ENCODE measurements at places on chromosomes 5 and 9.

- no peak for DNase-seq
Measured at GRCh38 chr9:88923653-88924288, 67.5 kb upstream of the S1PR3 start.

DNA sequence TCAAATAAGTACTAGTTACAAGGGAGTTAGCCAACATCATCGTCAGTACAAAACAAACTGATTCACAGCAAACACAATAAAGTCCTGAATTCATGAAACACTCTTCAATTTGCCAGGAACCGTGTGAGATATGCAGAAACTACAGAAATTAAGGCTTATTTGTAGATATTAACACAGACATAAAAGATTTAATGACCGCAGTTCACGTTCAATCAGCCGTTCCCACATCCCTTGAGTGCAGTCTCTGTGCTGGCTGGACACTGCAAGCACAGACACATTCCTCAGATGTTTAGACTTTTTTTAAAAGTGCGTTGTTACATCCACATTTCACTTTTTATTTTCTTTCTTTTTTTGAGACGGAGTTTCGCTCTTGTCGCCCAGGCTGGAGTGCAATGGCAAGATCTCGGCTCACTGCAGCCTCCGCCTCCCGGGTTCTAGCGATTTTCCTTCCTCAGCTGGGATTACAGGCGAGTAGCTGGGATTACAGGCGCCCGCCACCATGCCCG lies 566 bp upstream of the CEP78 start:
- peak; percentile 66 for DNase-seq

DNA sequence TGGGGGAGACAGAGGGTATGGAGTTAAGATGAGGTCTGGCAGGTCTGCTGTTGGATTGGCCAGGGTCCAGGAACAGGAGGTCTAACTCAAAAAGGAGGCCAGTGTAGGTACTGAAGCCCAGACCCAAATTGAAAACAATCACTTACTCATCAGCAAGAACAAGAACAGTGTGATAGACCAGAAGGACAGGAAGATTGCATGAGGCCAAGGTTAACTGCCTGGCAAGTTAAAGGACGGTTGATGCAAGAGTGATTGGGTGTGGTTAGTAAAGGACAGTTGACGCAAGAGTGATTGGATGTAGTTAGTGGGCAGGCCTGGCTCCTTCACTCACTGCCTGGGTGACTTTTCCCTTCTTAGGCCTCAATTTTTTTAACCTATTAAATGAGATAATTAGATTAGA lies 132.6 kb downstream of the PDZD2 start:
- DNase-seq: no peak

DNA sequence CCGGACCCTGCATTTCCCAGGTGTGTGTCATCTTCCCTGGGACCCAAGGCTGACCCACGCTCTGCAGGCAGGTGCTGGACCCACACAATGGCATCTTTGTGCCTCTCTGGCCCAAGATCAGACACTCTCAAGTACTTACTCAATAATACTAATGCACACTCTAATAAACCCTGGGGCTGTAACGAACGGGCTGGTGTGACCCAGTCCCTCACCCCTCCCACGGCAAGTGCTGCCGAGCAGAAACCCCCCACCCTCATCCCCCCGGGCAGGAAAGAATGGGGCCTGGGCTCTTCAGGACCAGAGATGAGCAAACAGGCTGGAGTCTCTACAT lies 1.1 kb upstream of the OBP2B start:
- DNase-seq: no peak

DNA sequence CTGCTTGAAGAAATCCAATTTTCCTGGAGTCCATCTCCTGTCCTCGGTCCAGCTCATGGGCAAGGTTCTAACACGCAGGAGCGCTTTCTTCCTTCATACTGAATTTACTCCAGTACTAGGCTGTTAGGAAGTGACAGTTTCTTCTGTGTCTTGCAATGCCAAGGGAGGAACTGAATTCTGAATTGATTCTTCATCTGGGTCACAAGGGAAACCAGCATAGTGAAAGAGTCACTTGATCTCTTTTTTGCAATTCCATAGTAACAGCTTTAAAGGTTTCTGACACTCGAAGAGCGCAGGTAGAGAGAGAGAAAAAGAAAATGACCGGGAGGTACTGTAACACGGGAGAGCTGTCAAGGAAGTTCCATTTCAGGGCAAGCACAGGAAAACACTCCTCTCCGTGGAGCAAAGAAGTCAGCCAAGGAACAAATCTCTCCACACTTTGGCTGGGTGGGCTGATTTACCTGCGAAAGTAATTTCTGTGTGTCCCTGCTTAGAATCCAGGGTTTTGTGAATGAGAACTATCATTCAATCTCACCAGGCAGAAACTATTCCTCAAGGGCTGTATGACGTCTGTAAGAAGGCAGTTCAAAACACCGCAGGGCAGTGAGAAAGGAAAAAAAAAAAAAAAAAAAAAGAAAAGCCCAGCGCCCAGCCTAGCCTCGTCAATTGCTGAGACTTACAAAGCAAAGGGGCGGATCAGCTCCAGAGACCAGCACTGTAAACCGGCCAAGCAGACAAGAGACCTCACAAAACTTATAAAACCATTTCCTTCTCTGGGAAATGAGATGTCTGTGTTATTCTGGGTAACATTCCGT lies 617.8 kb downstream of the PDE4D start:
- DNase-seq: peak; percentile 79

DNA sequence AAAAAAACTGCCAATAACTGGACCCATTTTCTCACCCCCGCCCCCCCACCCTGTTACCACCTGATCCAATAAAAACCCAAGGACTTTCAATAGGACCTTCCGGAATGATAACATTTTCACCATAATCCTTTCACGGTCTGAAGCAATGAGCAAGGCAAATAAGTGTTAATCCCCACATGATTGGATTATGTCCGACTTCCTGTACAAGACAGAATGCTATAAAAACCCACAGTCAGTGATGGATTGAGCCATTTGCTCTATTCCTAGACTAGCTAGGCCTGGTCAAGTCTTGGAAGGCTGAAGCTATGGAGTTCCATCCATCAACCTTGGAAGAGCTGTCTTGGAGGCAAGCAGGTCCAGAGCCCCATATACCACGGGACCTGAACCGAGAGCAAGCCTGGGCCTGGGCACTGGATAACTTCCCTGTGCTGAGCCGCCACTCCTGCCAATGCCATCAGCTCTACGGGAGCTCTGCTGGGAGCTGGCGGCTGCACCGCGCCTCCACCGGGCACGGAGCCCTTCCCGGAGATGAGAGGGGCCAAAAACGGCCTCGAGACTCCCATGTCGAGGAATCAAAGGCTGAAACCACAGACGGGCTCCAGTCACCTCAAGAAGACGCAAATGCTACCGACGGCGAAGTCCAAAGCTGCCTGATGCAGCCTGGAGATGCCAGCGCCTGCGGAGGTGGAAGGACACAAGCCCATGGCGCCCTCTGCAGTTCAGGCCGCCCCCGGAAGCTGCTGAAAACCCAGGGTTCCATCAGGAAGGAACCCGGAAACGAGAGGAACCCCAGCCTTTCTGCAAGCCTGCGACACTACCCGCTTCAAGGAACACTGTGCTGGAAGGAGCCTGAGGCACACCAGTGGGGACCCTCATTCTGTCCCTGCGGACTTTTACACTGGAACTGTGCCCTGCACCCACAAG lies 69.2 kb downstream of the ANXA2R start:
- no peak for DNase-seq

- no peak for DNase-seq
Measured at GRCh38 chr9:93048566-93049448, 9.7 kb upstream of the SUSD3 start.

GRCh38 chr5:74394528-74394915 lies 246.0 kb downstream of the ENC1 start:
- no peak for DNase-seq

- no peak for DNase-seq
Measured at GRCh38 chr9:3908731-3909130, 382.9 kb upstream of the RFX3 start.

- peak; percentile 85 for DNase-seq
Measured at GRCh38 chr9:89604729-89605464, at the start of gene GADD45G. Gene GADD45G, plus strand, starts transcription at chr9:89605012. Its CDS starts 110 bp downstream, at chr9:89605122.

- DNase-seq: peak; percentile 90
Measured at GRCh38 chr5:137619191-137619870, 116.6 kb downstream of the KLHL3 start.

DNA sequence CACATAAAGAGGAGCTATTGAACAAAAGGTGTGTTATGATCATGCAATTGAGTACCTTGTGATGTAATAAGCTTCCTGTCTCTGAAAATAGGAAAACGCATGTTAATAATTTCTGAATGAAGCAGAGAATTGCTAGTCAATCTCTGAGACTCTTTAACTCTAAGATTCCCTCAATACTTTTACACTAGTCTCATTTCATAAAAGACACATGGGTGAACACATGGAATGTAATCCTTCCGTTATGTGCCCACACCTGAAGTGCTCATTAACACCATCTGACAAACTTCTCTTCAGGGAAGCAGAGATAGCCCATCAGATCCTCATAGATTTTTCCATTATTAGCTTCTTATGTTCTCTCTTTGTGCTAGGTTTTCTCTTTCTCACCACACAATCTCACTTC lies 182.4 kb downstream of the TLR4 start:
- no peak for DNase-seq

- no peak for DNase-seq
Measured at GRCh38 chr5:116778032-116778431, 203.4 kb upstream of the SEMA6A start.

DNA sequence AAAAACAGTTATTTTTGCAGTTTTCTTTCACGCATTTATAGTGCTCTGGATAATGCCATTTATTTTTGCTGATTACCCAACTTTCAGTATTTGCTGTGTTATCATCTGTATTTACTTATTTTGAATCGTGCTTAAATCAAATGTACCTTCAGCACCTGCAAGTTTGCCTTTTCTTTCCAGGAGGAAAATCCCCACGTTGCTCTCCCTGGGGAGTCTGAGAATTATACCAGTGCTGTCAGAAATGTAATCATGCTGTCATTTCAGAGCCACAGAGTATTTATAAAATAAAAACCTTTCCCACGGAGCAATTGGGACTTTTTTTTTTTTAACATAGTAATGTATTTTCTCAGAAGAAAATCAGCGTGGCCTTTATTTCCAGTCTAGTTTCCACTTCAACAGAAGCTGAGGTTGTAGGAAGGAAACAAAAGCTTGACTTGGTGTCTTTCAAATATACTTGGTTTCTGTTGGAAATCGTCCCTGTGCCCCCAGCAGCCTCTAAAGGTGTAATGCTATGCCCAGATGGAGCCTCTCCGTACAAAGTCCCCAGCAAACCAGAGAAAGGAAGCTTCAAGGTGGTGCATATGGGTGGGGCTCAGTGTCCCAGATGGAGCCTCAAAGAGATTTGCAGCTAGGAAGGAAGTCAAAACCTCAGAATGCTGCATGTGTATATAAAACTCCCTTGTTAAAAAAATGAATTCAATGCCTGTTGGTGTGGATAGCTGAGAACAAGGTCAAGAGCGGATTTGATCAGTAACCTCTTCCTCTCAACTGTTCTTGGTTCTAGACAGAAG lies 2.1 kb downstream of the GPR150 start:
- DNase-seq: no peak

DNA sequence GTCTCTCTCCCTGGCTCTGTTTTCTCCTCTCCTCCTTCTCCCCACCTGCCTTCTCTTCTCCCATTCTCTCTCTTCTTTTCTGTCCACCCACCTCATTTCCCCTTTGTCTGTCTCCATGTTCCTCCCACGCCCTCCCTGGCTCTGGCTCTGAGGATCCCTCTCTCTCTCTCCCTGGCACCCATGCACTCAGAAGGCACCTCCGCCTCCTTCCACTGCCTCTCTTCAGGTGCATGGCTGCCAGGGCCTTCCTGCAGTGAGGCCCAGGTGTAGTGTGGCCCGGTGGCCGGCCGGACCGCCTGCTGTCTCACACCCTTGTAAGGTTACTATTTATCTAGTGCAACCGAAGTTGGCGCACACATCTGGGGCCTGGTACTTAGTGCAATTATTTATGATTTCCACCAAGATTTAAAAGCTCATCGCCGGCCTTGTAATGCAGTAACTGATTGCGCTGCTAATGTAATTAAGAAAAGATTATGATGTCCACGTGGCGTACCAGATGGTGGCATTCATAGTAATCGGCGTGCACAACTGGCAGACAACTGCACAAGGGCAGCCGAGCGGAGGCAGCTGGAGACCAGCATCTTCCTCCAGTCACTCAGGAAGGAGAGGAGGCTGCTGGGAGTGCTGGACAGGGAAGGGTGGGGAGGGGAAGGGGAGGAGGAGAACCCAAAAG lies 50.4 kb upstream of the MVB12B start:
- no peak for DNase-seq

GRCh38 chr5:146213210-146213826 lies 9.9 kb downstream of the RBM27 start:
- peak; percentile 70 for DNase-seq

DNA sequence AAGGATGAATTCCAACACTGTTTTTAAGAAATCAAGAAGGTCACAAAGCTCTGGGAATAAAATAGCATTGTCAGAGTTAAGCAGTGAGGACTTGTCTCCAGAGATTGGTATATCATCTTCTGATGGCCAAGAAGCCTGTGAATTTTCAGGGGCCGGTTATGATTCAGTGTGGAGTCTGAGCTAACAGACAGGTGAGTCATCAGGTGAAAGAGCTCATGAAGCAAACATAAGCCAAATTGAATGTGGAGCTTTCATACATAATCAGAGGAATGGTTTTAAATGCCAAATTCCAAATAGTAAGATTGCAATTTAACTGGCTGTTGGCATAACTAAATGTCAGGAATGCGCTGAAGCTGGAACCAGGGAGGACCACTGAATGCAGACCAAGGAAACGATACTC lies 494.2 kb downstream of the MTRR start:
- peak; percentile 8 for DNase-seq

- DNase-seq: no peak
Measured at GRCh38 chr9:105141146-105141975, 103.1 kb upstream of the SLC44A1 start.

DNA sequence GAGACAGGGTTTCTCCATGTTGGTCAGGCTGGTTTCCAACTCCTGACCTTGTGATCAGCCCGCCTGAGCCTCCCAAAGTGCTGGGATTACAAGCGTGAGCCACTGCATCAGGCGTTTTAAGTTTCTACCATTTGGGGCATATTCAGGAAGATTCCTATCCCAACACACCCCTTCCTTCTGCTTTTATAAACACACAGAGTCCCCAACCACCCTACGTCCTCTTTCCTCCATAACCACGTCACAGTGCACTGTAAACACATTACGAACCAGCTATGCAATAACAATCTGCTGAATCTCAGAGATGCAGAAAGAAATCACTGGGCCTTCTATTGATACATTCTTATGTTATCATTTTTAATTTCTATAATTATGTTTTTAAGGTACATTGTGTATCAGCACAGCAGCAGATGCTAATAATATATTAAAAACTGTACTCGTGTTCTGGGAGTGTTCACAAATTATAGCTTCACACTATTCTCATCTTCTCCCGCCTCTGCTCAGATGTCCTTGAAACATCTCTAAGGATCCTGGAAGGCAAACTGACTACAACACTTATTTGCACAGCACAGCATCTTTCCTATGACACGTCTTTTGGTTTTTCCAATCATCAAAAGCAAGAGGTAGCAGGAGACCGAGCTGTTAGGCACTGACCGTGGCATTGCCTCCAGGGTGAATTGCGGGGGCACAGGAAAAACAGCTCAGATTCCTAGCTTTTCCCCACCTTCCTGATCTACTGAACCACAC lies 60.2 kb downstream of the KCNIP1 start:
- no peak for DNase-seq

- peak; percentile 99 for DNase-seq
Measured at GRCh38 chr5:157511651-157512644, 51.9 kb downstream of the NIPAL4 start.
